NCI-H1417 treated with DMSO at 0.1 percent for 48 hours (cell line): ENCODE measurements at places on chromosomes 2 and 18.

- no peak for DNase-seq
These were observed 4.5 kb downstream of the B4GALT6 start for GRCh38 chr18:31679791-31680432.

DNA sequence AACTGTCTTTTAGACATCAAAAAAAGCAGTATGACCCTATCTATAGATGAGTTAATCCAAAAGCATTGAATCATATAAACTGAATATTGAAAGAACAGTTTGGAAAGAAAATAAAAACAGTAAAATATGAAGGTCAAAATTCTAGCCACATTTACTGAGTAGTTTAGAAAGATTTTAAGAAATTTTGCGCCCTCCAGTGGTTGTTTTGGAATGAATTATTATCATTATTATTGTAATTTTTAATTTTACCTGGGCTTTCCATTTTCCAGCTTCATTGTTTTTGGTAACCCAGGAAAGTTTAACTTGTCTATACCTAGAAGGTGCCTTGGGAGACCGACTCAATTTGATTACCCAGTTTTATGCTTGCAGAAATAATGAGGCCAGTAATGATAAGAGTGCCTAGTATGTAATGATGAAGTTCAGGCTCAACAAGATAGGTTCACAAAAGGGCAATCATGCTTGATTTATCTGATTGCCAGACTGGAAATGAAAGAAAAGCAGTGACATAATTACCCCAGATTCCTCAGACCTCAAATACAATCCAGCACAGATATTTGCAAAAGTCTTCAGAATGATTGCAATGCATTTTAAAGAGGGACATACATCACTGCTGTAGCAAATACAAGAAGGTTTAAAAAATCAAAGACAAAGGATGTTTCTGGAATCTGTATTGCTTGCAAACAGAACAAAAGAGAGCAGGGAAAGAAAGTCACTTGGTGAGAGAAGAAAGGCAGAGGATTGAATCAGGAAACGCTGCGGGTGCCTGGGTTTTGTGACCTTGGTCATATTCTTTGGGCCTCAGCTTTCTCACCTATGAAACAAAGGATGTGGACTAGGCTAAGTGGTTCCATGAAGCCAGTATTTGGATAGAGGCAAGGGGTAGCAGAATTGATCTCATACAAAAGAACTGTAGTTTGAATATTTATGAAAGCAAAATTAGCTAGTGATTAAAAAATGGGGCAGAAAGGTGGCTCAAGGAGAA, 153.8 kb downstream of the MAP2 start:
- peak; percentile 29 for DNase-seq

DNA sequence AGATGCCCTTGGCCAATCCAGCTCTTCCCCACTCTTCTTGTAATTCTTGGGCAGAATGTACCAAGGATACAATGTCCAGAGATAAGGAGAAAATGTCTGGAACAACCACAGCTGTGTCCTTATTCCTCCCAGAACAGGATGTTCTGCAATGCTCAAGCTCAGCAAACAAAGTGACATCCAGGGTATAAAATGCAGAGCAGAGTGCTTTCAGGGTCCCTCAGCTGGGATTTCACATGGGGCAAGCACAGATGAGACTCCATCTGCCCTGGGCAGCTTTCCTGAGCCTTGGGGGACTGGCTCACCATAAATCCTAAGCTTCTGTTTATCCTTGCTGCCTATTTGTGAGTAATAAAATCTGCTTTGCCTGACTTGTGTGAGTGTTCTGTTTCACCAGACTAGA, 127.4 kb downstream of the VAPA start:
- no peak for DNase-seq

DNA sequence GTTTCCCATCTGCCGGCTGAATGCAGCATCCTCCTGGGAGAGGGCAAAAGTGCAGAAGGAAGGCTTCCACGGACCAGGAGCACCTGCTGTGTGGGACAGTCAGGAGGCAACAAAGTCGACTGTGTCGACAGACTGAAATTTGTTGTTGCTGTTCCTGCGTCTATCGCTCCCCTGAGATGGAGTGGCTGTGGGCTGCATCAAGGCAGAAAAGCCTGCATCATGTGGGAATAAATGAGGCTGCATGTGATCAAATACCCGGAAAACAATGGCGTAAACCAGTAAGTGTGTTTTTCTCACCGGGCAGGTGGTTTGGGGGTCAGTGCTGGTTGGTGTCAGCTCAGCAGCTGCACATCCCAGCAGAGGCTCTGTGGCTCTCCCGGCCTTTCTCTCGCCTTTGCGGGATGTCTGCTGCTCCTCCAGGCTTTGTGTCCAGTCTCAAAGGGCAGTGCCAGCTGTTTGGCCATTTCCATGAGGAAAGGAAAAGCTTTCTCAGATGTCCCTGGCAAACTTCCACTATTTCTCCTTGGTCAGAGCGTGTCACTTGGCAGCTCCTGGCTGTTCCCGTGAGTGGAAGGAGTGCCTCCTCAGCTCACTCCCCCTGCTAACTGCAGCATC, 262.4 kb downstream of the NDUFA10 start:
- no peak for DNase-seq

DNA sequence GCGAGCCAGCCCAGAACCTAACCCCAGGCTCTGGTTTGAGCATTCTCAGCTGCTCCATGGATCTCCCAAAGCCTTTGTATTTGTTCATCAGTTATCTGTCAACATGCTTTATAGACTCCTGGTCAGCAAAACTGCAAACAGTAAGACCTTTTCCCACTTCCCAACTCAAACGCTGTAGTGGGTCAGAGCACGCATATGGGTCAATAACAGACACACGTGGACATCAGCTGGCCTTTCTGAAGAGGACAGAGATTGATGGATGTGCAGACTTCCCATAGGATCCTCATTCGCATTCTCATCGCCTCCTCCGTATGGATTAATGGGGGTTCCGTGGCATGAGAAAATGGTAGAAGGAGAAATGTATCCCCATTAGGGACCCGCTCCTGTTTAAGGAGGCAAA, 508.1 kb downstream of the EIPR1 start:
- no peak for DNase-seq

GRCh38 chr18:49094979-49095632, 144.3 kb upstream of the SMAD7 start:
- DNase-seq: no peak

GRCh38 chr2:27264253-27264752, 1.5 kb upstream of the SLC30A3 start:
- no peak for DNase-seq

DNA sequence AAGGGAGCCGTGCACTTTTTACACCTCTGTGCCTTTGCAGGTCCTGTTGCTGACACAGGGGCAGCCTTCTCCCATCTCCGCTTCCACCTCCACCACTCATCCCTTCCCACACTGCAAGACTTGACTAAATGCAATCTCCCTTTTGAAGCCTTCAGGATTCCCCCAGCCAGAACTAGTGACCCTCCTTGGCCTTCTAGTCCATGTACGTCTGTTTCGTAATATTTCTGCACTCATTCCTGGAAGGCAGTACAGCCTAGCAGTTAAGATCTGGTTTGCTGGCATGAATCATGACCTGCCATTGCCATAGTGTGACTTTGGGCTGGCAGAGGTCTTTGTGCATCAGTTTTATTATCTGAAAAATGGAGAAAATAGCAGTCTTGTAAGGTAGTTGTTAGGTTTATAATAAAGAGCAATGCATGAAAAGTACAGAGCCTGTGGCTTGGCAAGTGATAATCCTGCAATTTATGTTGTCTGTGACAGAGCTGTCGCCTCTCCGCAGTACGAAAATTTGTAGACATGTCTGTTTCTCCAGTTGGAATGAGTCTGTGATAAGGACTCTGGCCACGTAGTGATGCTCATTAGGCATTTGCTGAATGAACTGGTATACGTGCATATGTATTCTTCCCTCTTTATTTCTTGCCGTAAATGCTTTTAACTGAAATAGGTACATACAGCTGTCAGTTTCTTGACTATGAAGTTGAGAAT, 36.7 kb downstream of the NCK2 start:
- DNase-seq: no peak

DNA sequence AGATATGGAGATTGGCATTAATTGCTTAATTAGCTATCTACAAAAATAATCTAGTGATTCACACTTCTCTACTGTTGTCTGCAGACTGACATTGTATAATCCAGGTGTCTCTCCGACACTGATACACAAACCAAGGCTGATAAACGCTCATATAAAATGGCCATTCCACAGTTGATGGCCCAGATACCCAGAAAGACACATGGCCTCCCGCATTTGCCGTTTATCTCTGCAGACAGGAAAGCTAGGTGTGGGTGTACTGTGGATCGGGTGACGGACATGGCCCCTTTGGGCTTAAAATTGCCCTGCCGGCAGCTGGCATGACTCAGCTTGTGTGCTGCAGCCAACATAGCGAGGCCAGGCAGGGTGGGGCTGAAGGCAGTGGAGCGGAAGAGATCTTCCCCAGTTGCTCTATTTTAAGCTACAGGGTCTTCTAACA, 18.5 kb downstream of the PMAIP1 start:
- no peak for DNase-seq

DNA sequence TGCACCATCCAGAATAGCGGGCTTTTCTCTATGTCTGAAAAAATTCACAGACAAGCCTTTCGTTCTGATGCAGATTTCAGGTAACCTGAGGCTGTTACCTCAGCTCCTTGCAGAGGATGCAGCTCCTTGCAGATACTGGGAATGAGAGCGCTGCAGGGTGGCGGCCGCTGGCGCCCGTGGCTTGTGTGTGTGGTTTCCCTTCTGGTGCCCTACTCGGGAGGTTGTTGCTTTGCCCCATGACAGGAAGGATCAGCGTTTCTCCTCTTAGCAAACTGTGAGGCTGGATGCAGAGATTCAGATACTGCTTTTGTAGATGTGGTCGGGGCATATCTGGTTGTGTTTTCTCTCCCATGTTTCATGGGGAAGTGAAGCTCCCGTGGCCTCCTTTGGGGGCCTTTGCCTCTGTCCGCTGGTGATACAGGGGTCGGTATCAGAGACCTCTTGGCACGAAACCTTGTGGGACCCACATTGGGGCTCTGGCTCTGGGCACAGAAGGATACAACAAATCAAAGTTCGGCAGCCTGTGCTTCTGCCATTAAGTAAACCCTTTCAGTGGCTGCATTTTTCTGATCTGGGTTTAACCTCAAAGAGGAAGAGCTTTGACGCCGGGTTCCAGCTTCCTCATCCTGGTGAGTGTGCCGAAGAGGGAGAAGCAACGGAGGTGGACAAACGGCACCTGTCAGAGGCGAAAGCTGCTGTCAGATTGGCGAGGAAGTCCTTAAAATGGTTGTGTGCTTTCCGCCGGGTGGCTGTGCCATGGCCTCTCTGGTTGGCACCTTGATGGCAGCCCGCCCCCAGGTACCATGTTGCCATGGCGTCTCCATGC, 127.8 kb downstream of the MBP start:
- no peak for DNase-seq

DNA sequence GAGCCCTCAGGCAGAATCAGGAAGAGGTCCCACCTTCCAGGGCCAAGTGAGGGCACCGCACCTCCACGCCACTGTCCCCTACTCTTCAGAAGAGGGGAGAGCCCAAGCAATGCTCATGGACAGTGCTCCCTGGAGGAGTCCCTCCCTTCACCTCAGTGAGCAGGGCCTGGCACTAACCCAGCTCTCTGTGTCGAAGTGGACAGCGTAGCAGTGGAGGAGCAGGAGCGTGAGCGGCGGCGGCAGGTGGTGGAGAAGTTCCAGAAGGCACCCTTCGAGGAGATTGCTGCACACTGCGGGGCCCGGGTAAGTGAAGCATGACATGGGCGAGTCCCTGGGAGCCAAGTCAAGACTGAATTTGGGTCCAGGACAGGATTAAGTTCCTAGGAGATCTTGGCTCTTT, 16.7 kb downstream of the POMC start:
- DNase-seq: no peak

DNA sequence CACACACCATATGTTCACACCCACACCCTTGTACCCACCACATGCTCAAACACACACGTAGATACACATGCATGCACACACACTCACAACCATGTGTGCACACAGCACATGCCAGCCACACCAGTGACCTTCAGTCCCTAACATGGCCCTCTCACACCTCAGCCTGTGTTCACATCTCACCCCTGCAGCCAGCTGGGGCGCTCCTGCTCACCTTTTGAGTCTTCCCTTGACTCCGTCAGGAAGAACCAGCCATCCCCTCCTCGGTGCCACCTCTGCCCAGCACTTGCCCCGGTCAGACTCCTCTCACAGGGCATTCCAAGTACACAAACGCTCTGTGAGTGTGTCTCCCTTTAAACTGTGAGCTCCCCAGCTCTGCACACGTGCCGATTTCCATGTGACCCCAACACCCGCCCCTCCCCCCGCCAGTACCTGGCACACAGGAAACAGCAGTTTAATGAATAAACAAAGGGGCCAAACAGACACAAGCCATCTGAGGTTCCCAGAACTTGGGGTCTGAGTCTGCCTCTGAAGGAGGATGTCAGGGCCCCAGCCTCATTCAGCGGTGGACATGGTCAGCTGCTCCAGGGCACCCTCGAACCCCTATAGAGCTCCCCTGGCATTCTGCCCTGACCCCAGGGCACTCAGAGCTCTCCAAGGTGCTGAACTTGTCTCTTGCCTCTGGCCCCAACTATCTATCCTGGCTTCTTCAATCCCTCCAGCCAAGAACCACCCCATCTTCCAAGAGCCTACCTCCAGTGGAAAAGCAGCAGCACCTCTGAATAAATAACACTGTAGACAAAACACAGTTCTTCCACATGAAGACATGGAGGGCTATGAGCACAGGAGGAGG, 252.9 kb downstream of the ATAD2B start:
- DNase-seq: no peak

DNA sequence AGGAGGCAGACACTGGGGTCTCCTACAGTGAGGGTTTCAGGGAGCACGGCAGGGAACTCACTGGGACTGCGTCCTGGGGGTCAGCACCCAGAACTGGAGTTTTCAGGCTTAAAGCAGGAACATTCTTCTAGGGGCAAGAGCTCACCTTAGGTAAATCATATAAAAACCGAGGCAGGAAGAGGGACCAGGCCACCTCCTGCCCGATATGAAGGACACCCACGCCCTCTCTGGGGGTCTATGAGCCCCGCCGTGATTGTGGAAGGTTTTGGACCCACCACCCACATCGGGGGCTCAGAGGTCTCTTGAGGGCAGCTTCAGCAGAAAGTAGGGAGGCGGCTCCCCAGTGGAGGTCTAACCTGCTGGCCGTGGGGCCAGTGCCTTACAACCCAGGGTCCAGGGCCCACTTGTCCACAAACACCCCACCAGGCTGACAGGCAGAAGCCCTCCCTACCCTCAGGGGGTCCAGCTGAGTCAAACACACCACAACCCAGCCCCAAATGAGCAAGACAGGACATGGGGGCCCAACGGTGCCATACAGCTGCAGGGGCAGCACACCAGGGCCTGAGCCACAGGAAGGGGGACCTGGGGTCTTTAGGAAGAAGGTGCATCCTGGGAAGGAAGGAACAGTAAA, 25.3 kb downstream of the CROCC2 start:
- no peak for DNase-seq
